Upper lobe of left lung (tissue), 6 donors: ENCODE measurements at places on chromosomes 6 and 20. TPM values are rescaled to one million over a fixed set of nuclear protein-coding genes. Genes with fewer than 3 reads are reported as not detected.

DNA sequence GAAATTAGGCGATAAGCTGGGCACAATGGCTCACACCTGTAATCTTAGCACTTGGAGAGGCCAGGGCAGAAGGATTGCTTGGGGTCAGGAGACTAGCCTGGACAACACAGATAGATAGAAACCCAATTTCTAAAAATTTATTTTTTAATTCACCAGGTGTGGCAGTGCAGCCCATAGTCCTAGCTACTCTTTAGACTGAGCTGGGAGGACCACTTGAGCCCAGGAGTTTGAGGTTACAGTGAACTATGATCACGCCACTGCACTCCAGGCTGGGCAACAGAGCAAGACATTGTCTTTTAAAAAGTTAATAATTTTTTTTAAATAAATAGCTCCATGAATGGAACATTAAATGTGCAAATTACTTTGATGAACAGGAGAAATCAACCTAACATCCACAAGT lies 8.2 kb downstream of the ZNF318 start:
- H3K4me1 ChIP-seq: no peaks in the 10 kb centered on the region
- H3K27ac ChIP-seq: no peak overlapping the region
- H3K36me3 ChIP-seq: peaks cover 62% of the 10 kb centered on the region
- H3K27me3 ChIP-seq: no peaks in the 10 kb centered on the region
- DNase-seq: no peak
- H3K4me3 ChIP-seq: no peak overlapping the region

DNA sequence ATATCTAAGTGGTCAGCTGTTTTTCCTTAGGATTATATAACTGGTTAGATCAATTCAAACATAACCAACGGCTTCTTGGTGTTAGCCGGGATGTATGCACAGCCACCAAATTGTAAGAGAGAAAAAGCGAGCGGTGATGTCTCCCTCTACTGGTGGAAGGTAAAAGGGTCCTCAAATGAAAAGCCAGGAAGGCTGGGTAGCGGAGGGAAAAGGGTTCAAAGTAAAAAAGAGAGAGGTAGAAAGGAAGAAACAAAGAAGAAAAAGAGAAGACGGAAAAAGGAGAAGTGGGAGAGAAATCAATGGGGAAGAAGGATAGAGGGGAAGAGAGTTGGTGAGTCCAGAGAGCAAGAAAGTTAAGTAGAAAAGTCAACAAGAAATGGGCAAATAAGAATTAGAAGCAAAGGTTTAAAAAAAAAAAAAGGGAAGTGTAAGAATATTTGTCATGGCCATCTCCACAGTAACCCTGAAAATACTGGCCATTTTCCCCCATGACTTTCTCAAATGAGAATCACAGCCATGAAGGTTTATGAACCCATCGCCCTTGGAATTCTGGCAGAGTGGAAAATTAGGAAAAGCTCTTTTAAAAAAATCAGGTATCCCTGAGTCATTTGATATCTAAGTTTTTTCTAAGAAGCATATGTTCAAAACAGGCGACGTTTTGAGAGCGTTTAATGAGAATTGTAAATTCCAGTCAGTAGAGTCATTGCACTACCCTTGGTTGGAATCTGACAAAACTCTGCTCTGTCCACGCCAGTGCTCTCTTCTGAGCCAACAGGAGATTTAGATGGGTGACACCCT lies 155.6 kb upstream of the SNX9 start:
- H3K27me3 ChIP-seq: no peaks in the 10 kb centered on the region
- no peak overlapping the region for H3K4me3 ChIP-seq
- no peak overlapping the region for H3K27ac ChIP-seq
- peaks cover 30% of the 10 kb centered on the region for H3K4me1 ChIP-seq

DNA sequence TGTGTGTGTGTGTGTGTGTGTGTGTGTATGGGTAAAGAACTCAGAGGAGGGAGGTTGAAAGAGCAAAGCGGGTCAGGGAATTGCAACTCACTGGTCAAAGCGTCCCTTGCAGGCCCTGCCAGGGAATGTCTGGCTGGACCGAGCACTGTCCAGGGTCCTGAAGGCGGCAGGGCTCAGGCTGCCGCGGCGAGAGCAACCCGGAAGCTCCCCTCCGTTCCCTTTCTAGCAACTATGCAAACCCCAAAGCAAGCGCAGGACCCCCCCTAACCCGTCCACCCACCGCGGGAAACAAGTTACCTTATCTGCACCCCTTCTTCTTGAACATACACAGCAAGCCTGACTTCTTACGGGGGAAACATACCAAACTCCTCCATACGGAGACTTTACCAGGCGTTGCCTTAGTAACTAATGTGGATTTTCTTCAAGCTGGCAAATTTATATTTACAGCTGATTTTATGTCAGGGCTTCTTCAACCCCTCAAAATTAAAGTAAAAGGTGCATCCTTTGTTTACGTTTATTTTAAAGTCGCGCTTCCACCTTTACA lies 538 bp upstream of the GRM1 start:
- no peak overlapping the region for H3K27ac ChIP-seq
- H3K27me3 ChIP-seq: no peaks in the 10 kb centered on the region
- H3K36me3 ChIP-seq: no peaks in the 10 kb centered on the region
- peak; percentile 84 for DNase-seq

- H3K27ac ChIP-seq: no peak overlapping the region
- no peaks in the 10 kb centered on the region for H3K4me1 ChIP-seq
- H3K27me3 ChIP-seq: no peaks in the 10 kb centered on the region
Observed at GRCh38 chr6:159122453-159122852, 46.7 kb upstream of the FNDC1 start.

DNA sequence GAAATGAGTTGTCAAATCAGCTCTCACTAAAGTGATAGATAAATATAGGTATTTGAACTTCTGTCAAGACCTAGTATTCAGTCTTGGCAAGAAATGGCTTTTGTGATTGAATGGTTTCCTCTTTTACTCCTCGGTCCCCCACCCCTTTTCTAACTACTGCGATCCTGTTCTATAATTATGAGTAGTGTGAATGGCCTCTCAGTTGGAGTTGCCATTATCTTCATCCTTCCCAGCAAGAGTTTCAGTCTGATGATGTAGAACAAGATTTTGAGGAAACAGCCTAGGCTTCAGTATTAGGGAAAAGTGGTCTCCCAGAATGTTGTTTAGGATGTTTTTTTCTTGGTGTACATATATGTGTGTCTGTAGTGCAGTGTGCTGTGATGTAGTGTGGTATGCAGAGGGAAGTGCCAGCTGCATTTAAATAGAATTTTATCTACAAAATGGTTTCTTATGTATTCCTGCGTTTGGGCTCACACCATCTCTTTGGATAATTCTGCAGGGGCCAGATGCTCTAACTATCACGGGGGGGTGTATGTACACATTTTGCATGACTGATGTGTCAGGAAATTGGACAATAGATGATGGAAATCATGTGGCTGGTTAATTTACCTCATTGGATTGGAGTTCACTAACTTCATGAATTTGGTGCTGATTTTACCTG lies 180.1 kb upstream of the MMS22L start:
- H3K4me1 ChIP-seq: no peaks in the 10 kb centered on the region
- no peak overlapping the region for H3K27ac ChIP-seq
- no peak for DNase-seq
- no peaks in the 10 kb centered on the region for H3K36me3 ChIP-seq

DNA sequence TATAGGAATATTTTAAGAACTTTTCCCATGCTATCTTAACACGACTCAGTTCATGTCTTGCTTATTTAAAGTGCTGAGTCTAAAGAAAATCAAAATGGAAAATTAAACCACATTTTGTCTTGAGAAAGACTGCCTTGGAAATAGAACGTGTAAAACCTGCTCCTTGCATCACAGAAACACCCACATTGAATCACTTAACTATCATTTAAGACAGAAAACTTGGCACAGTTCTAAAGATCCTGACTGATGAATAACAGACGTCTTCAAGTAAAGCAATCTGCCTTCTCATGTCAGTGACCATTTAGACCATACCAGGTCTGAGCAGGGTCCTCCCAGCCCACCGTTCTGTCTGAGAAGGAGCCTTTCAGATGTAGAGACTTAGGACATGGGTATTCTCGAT lies 7.4 kb downstream of the PERP start:
- DNase-seq: no peak
- H3K4me3 ChIP-seq: no peak overlapping the region
- no peak overlapping the region for H3K27ac ChIP-seq

DNA sequence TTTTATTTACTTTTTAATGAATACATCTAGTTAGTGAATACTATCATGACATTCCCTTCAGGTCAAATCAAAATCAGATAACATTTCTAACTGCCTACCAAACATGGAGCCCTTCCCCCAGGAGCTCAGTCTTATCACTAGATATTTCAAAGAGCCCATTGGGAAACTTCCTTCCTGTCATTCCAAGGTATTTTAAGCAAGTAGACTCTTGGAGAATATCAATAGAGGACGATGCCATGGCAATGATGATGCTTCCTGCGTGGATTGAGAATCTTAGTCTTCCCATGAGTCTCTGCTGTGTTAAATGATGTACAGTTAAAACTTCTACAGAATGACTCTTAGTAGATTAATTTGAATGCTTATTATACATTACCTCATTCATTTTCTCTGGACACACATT lies 384.9 kb downstream of the CENPW start:
- no peaks in the 10 kb centered on the region for H3K36me3 ChIP-seq
- H3K27ac ChIP-seq: no peak overlapping the region
- DNase-seq: no peak
- H3K4me1 ChIP-seq: no peaks in the 10 kb centered on the region
- no peaks in the 10 kb centered on the region for H3K27me3 ChIP-seq

GRCh38 chr6:41216616-41217015 lies 11.5 kb upstream of the TREML4 start:
- no peak overlapping the region for H3K4me3 ChIP-seq
- no peak overlapping the region for H3K27ac ChIP-seq
- H3K27me3 ChIP-seq: no peaks in the 10 kb centered on the region
- no peaks in the 10 kb centered on the region for H3K36me3 ChIP-seq
- DNase-seq: no peak
- no peaks in the 10 kb centered on the region for H3K4me1 ChIP-seq

DNA sequence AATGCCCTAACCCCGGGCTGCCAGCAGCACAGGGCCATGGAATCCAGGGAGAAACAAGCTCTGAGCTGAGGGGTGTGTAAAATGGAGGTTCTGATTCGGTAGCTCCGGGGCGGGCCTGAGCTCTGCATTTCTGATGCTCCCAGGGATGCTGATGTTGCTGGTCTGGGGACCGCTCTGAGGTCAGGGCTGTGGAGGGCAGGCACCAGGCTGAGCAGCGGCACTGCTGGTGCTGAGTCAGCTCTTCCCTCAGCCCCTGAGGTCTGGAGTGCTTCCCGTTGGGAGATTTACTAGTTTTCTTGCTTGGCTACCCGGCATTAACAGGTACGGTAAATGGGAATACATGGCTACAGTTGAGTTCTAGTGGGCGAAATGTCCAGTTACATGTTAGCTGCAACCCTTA lies 18.6 kb upstream of the CST3 start:
- H3K4me3 ChIP-seq: peak overlapping the region; percentile 21
- no peaks in the 10 kb centered on the region for H3K27me3 ChIP-seq
- no peak for DNase-seq
- H3K36me3 ChIP-seq: no peaks in the 10 kb centered on the region

GRCh38 chr6:161830866-161831616 lies 557.2 kb upstream of the AGPAT4 start:
- H3K4me1 ChIP-seq: no peaks in the 10 kb centered on the region
- H3K27me3 ChIP-seq: no peaks in the 10 kb centered on the region
- H3K27ac ChIP-seq: no peak overlapping the region
- no peaks in the 10 kb centered on the region for H3K36me3 ChIP-seq
- no peak overlapping the region for H3K4me3 ChIP-seq

DNA sequence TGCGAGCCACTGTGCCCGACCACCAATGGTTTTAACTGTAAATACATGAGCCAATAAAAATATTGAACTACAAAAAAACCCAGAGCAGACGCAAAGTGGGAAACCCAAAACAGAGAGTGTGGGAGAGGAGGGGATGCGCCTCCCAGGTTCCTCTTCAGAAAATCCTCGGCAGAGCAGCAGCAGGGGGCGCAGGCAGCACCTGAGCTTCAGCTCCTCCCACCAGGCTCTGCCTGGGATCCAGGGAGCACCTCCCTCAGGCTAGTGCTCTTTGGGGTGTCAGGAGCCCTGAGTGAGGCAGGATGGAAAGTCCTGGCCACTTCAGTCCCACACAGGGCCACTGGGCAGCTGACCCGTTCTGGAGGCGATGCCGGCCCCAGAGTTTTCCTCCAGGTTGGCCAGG lies 536.9 kb upstream of the CDH4 start:
- no peaks in the 10 kb centered on the region for H3K4me1 ChIP-seq
- no peaks in the 10 kb centered on the region for H3K36me3 ChIP-seq
- H3K4me3 ChIP-seq: no peak overlapping the region
- DNase-seq: no peak
- H3K27me3 ChIP-seq: no peaks in the 10 kb centered on the region

GRCh38 chr6:98044151-98044561 lies 761.1 kb upstream of the MMS22L start:
- H3K4me3 ChIP-seq: no peak overlapping the region
- no peaks in the 10 kb centered on the region for H3K27me3 ChIP-seq
- no peak overlapping the region for H3K27ac ChIP-seq
- no peaks in the 10 kb centered on the region for H3K36me3 ChIP-seq
- no peaks in the 10 kb centered on the region for H3K4me1 ChIP-seq
- no peak for DNase-seq

- H3K27ac ChIP-seq: peak overlapping the region; percentile 77
- H3K27me3 ChIP-seq: no peaks in the 10 kb centered on the region
- no peaks in the 10 kb centered on the region for H3K36me3 ChIP-seq
Observed at GRCh38 chr6:26571592-26572296, 25.0 kb upstream of the ABT1 start.

GRCh38 chr6:72824833-72825232 lies 203.0 kb downstream of the KCNQ5 start:
- H3K4me1 ChIP-seq: no peaks in the 10 kb centered on the region
- H3K27ac ChIP-seq: no peak overlapping the region
- no peak for DNase-seq
- H3K27me3 ChIP-seq: no peaks in the 10 kb centered on the region

DNA sequence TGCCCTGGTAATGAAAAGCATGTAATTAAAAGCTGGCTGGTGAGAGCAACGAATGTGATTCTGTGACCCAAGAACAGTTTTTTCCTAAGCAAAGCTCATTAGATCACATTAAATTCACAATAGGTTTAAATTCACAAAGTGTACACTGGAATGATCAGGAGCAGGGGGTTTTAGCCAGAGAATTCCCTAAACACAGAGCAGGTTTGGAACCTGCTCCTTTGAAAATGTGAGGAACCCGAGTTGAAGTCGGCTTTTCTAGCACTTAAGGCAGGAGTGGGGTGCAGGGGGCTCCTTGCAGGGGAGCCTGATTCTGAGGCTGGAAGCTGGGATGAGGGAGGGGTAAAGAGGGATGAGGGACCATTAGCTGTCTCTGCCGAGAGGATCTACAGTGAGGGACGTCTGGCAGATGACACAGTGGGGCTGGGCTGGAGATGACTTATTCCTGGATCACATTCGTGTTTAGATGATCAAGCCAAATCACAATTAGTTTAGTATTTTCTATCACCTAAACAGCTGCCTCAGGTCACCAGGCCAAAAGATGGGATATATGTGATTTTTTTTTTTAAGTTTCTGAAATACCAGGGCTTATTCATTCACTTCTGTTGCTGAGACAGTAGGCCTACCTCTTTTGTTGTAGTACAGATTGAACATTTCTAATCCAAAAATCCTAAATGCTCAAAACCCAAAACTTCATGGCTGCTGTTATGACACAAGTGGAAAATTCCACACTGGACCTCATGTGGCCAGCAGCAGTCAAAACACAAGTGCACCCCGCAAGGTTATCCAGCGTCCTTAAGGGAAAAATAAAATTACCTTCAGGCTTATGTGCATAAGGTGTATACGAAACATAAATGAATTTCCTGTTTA lies 93.1 kb upstream of the HIVEP1 start:
- H3K27ac ChIP-seq: no peak overlapping the region
- H3K4me3 ChIP-seq: no peak overlapping the region
- H3K4me1 ChIP-seq: no peaks in the 10 kb centered on the region
- DNase-seq: no peak
- no peaks in the 10 kb centered on the region for H3K36me3 ChIP-seq

Gene GJA10
- total RNA-seq: not detected

Gene POU5F1
- total RNA-seq: 6.1 TPM

Gene NKX2-4
- total RNA-seq: not detected

Gene HFE
- 5.1 TPM for total RNA-seq

Gene TSBP1
- not detected for total RNA-seq
